ENCODE measurements at places on chromosomes 11 and 22.
A peak's percentile ranks its signal among the peaks of the same experiment; 100 is the strongest.

DNA sequence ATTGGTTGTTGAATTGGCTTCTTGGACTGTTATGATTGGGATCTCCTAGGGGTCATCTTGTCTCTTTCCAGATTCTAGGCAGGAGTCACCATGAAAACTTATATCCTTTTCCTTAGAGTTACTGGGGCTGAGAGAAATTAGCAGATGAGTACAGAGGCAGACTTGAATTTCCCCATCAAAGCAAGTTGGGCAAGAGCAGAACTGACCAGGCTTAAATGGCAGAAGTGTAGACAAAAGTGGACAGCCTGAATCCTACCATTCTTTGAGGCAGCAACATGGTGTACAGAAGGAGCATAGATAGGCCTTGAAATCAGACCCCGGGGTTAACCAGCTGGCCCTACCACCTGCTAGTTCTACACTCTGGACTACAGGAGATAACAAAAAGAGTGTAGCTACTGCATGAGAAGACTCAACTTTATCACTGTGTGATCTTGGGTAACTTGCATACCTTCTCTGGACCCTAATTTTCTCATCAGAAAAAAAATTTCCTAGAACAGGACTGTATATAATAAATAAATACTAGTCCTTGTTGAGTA lies 427.4 kb upstream of the CADM1 start:
- DNase-seq, result no peak

GRCh38 chr11:133047036-133047770 lies 485.1 kb downstream of the OPCML start:
- DNase-seq, result no peak

- DNase-seq, result peak; percentile 21
Observed at GRCh38 chr11:35893796-35894475, 49.9 kb upstream of the LDLRAD3 start.

- no peak for DNase-seq
Observed at GRCh38 chr11:105189581-105189980, 50.0 kb upstream of the CARD18 start.

DNA sequence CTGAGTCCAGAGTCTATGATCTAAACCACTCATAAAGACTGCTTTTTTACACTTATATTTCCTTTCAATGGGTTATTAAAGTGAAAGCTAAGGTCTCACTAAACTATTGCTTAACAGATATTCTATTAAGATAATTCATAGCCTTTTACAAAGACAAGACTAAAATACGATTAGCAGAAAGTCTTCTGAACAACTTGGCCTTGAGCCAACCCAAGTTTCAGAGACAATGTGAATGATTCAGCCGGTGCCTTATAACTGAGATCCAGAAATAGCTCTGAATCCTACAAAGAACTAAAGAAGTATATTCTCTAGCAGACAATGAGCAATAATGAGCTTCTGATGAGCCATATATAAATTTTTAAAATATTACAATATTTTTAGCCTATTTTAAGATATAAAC lies 41.5 kb upstream of the CARD18 start:
- DNase-seq, result no peak

DNA sequence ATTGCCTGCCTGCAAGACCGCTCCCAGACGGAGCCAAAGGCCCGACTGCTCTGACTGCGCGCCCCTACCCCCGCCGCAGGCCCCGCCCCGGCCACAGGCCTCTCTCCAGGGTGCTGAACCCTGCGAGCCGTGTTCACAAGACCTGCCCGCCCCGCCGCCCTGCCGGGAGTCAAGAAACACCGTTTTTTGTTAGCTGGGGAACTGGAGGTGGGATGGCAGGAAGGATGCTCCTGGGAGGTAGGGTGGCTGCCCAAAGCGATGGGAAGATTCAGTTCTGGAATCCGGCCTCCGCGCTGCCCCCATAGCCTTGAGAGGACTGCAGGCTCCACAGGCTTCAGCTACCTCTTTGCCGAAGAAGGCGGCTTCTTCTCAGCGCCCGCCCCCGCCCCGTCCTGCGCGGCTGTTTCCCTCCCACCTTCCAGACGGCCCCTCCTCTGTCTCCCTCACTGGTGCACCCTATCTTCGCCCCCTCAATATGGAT lies 2.7 kb upstream of the PDE2A start:
- DNase-seq, result no peak

- no peak for DNase-seq
Observed at GRCh38 chr22:27554106-27554811, 247.3 kb downstream of the MN1 start.

- DNase-seq, result no peak
Observed at GRCh38 chr11:20623252-20623651, 23.8 kb downstream of the SLC6A5 start.

DNA sequence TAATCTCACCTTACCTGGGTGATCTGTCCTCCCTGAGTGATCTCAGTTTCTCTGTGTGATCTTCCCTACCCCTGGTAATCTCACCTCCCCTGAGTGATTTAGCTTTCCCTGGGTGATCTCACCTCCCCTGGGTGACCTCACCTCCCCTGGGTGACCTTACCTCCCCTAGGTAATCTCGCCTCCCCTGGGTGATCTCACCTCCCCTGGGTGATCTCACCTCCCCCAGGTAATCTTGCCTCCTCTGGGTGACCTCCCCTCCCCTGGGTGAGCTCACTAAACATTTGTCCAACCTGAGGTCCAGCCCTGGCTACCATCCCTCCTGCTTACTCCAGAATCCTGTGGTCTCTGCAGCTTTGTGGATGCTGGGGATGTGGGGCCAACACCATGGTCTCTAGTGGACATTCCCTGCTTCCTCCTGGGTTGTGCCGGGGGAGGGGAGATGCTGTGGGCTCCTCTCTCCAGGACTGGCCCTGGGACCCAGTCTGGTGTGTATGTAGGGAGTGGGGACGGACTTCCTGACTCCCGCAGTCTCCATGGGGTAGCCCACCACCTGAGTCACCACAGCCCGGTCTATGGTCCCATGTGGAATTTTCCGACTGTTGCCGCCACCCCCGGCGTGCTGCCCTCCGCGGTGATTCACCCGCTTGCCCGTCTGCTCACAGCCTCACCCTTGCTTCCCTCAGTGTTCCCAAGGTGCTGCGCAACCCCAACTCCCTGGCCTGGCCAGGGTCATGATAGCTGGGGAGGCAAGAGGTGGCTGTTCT lies 9.9 kb downstream of the LSP1 start:
- DNase-seq, result no peak

DNA sequence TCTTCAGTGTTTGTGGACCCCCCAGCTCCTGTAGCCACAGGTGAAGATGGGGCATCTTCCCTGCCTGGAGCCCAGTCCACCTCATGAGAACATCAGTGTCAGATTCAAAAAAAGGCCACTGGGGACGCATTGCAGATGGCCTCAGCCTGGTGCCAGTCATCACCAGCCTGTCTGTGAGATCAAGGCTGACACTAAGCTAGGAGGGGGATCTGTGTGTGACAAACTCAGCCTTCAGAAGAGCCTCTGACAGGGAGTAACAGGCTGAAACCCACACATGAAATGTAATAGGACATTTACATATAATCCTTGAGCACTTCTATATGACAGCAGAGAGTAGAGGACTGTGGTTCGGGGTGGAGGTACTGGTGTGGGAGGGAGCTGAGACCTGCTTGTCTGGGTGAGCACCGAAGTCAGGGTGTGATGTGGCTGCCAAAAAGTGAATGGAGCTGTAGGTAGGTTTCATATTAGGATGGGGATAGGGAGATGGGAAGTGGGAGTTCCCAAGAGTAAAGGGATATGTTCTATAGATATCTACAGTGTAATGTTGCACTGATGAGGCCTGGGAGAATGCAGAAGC lies 20.5 kb upstream of the CCDC134 start:
- no peak for DNase-seq

GRCh38 chr22:40720538-40721256 lies 41.4 kb downstream of the MCHR1 start:
- no peak for DNase-seq

DNA sequence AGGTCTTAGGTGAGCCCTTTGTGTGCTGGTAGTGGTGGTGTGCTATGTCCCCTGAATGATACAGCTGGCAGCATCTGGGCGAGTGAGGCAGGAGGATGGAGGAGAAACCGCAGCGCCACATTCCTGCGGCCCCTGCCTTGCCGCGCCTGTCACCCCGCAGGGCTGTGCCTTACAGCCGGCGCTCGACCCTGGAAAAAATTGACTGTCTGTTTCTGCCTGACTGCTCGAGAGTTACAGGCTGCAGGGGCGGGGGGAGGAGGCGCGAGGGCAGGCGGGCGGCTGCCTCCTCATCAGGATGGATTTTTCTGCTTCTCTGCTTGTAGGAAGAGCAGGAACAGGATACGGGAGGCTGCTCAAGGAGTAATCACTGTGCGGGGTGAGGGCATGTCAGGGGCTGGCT lies 443.4 kb downstream of the MIAT start:
- DNase-seq, result no peak

DNA sequence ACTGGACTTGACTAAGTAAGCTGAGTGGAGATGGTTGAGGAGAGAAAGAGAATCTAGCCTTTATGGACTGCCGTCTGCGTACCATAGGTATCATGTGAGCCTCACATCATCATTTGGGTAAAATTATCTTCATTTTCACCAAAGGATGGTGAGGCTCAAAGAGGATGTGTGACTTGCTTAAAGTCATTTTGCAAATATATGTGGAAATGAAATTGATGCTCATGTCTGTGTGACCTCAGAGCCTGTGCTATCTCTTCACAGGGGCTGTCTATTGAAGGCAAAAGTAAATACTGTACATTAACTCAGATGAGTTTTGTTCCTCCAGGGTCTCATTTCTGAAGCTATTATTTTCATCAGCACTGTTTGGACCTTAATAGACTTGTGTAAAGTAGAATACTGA lies 83.3 kb upstream of the ALKBH3 start:
- DNase-seq, result no peak

- no peak for DNase-seq
Observed at GRCh38 chr11:76278526-76278925, 72.2 kb upstream of the WNT11 start.

- DNase-seq, result no peak
Observed at GRCh38 chr22:30302810-30303138, 13.5 kb upstream of the CASTOR1 start.

DNA sequence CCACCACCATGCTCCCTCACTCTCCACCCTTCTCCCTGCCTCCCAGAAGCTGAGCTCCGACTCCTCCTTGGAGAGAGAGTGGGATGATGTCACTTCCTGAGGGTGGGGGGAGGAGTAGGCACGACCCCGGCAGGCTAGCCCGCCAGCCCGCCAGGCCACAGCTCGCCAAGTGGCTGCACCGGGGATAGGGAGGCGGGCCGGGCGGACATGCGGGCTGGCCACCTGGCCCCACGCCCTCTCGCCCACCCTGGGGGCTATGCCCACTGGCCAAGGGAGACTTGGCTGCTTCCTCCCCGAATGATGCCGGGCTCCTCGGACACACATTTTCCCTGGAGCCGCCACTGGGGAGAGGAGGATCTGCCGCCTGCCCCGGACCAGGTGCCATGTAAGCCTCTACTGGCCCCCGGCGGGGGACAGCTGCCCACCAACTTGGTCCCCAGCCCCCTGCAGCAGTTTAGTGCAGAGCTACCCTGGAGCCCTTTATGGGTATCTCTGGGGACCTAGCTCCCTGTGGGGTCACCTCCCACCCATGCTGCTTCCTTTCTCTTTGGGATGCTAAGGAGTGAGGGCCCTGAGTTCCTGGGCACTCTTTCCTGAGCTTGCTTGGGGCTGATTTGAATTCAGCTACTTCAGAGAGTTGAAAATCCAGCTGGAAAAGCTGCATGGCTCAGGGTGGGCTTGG lies 33.7 kb upstream of the MYRF start:
- peak; percentile 38 for DNase-seq

GRCh38 chr11:129770993-129771392 lies 44.7 kb upstream of the TMEM45B start:
- no peak for DNase-seq

GRCh38 chr22:49228431-49229037 lies 599.1 kb downstream of the BRD1 start:
- no peak for DNase-seq

DNA sequence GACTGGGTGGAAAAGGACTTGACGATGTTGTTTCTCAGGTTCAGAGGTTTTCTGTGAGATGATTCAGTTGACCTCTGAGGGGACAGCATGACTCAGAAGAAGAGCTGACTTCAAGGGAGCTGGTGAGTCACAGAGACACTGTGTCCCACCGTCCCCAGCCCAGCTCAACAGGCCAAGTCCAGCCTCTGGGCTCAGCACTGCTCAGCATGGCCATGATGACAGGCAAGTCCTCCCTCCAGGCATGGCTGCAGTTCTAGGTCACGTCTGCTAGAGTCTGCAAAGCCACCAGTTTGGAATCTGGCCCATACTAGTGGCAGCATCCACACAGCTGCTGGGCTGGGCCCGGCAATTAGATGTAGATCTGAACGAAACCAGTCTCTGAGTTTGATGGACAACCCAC lies 12.9 kb downstream of the TRIM29 start:
- DNase-seq, result no peak

- no peak for DNase-seq
Observed at GRCh38 chr11:77276271-77276670, 25.2 kb downstream of the GDPD4 start.

GRCh38 chr11:16881074-16881709 lies 133.0 kb downstream of the PLEKHA7 start:
- no peak for DNase-seq

DNA sequence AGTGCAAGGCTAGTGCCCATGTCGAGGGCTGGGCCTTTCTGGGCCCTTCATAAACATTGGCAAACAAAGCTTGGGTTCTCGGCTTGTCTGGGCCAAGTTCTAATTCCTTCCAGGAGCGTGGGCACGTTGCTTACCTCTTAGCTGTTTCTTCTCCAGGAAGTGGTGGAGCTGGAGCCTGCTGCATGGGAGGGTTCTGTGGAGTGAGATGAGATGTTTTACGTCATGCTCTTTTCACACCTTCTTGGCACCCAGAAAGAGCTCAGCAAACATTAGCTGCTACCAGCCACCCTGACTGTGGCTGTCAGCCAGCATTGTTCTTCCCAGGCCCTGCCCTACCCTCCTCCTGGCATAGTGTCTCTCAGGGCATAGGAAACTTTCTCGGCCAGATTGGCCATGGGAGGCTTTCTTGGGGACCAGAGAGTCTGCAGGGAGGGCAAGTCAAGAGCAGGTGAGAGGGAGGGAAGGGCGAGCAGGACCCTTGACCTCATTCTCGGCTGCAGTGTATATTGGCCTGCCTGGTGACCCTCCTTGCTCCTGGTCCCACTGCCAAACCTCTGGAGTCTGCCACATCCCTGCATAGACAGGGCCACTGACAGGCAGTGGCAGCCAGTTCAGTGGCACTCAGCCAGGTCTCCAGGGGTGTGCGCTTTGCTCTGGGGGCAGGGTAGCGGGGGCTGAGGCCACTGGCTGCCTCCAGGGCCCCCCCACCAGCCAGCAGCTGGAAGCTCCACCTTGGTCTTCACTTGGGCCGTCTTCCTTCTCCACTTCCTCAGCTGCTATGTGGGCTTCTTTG lies 98.8 kb downstream of the BCR start:
- DNase-seq, result no peak

DNA sequence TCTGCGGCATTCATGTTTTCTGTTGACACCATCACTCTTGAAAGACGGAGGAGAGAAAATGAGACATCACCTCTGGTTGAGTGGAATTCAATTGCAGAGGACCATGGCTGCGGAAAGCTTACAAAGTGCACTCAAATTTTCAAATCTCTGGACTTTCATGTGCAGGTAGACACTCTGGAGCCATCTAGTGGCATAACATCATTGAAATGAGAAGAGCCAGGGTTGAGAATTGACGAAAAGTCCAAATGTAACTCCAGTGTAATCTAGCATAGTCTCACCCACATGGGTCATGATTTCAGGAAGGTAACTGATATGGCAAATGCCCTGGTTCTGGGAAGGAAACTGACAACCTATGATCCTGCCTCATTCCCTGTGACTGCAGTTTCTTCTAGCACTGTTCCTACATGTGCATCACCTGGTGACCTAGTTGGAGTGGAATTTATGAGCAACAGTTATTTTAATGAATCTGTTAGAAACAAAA lies 687.8 kb downstream of the KCNA4 start:
- DNase-seq, result peak; percentile 70

GRCh38 chr11:12827369-12827768 lies 153.1 kb downstream of the TEAD1 start:
- DNase-seq, result no peak

All from AG04450 (cell line).